ENCODE measurements at places on chromosomes 5 and 9.

- no peak for DNase-seq
These were observed 5.5 kb downstream of the TTC16 start for GRCh38 chr9:127721391-127721821.

GRCh38 chr5:34722183-34722582 lies 66.1 kb downstream of the RAI14 start:
- DNase-seq: no peak

GRCh38 chr5:118548761-118549720 lies 439.3 kb downstream of the DTWD2 start:
- no peak for DNase-seq

GRCh38 chr5:1380910-1381309 lies 36.0 kb upstream of the CLPTM1L start:
- no peak for DNase-seq

DNA sequence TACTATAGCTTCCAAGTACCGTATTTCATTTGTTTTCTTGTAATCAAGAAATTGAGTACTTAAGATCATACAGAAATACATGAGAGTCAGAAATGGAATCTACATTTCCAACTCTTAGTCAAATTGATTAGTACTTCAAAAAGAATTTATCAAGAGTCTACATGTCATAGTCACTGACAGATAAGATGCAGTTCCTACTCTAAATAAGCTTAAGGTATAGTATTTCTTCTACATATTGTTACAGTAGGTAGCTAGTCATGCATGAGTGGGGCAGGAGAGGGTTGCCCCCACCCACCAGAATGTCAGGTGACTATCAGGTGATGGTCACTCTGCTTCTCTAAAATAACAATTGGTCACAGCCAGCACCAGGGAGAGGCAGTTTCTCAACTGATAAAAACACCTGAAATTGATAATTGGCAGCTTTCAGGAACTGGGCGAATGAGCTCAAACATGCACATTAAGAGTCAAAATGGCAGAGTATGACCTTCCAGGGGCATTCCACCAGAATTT lies 2.9 kb downstream of the BAAT start:
- no peak for DNase-seq

DNA sequence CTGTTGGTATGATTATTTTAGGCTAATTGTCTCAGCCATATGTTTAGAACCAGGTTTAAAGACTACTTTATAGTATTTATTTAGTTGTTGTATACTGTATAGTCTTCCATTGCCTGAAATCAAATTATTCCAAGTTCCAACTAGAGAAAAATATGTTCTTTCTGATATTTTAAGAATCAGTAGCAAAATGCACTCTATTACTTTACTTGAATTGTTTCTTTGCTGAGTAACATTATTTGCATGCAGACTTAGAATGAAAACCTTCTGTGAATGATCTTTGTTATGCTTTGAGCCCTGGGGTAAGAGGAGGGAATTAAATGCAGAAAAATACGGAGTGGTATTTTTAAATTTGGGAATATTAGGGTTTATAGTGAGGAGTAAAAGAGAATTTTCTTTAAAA lies 47.9 kb downstream of the MEGF10 start:
- no peak for DNase-seq
